Omental fat pad (tissue), 4 donors: ENCODE measurements at places on chromosomes 7 and 10.

- DNase-seq = no peak
These were observed 34.3 kb downstream of the INPP5A start for GRCh38 chr10:132571650-132572544.

GRCh38 chr10:28684986-28685580 lies 7.8 kb downstream of the BAMBI start:
- no peak for DNase-seq

- DNase-seq = peak; percentile 60
These were observed 841 bp downstream of the GLUD1 start for GRCh38 chr10:87093632-87094372.

DNA sequence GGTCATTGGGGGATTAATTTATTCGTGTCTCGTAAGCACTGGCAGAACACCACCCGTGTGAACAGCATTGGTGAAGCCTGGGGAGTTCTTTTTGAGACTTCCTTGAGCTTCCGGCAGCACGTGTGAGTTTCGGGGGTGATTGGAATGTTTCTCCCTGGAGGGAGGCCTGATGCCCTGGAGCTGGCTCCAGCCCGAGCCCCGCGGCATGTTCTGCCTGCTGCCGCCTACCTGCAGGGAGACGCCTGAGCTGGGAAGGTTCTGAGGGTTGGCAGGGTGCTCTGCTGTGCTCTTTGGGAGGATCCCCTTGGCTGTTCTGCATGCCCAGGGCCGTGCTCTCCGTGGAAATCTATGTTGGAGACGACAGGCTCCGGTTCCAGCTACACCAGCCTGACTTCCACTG lies 159.3 kb downstream of the MGMT start:
- no peak for DNase-seq

GRCh38 chr10:128835361-128835760 lies 631.7 kb upstream of the MGMT start:
- no peak for DNase-seq

- DNase-seq = no peak
These were observed 87.0 kb downstream of the SGMS1 start for GRCh38 chr10:50536617-50537240.

DNA sequence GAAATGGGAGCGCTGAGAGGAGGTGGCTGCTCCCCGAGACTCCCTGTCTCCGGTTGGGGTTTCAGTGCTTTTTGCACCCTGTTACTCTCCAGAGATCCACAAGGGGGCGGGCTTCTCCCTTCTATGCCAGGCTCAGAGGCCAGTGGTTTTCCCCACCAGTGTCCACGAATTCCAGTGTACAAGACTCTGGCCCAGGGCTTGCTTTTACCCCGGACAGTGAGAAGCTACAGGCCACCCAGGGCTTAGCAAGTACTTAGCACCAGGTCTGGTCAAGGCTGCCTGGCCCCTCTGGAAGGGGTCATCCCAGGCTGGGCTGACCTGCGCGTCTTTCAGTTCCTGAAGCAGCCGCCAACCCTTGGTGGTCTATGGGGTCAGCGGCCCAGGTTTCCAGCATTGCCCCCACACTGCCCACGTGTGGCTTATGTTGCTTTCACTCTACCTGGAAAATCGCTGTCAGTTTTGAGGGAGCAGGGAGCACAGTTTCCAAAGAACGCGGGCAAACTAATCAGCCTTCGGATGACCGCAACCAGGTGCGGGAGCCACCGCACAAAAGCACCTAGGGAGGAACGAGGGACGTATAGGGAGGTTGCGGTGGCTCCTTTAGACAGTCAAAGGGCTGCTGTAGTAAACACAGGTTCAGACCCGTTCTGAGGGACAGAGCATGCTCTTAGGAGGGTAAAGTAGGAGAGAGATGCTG lies 6.8 kb downstream of the CYP26A1 start:
- DNase-seq = peak; percentile 53

GRCh38 chr7:68256295-68256694 lies 1259.7 kb downstream of the TYW1 start:
- no peak for DNase-seq
